ENCODE measurements at places on chromosomes 11 and 22.

- no peak for DNase-seq
Observed at GRCh38 chr11:114053406-114053805, 6.1 kb upstream of the ZBTB16 start.

- peak; percentile 26 for DNase-seq
Observed at GRCh38 chr11:63518548-63518947, 12.7 kb downstream of the LGALS12 start.

DNA sequence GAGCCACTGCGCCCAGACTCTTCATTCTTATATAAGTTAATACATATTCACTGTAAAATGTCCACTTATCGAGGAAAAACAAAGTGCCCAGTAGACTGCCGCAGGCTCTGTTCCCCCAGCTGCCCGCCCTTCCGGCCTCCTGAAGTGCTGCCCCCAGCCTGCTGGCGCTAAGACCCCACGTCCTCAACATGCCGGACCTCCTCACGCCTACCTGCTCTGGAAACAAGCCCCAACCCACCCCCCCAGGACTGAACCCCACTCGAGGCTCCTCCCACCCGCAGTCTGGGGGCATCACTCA, 1.1 kb downstream of the GATD1 start:
- DNase-seq: no peak

DNA sequence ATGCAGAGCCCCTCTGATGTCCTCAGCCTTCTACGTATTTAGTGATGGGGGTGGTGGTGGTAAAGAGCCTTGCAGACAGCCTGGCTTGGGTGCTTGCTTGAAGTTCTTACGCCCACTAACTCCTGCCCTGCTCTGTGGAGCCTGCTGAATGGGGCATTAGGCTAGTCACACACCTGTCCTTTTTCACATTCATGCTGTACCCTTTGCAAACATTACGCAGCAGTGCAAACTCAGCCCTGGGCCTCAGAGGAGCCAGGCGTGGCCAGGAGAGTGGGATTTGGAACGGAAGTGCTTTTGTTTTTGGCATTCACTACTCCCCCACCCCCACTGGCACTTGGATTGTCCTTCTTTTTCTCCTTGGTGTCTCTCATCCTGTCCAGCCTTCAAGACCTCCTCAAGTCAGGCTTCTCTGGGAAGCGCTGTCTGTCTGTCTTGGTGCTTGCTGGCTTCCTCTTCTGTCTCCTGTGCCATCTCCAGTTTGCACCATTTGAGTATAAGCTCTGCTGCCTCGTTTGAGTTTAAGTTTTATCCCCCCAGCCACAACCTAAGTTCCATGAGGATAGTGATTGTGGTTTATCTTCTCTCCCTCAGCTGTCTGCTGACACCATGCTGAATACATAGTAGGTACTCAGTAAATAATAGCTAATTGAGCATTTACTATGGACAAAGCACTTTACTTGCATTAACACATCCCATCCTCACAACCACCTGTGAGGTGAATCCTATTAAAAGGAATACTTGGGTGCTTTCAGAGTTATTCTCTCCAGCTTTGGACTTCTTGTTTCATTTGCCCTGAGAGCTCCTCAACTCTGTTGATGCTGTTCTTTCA, 26.7 kb downstream of the ZBTB16 start:
- no peak for DNase-seq

DNA sequence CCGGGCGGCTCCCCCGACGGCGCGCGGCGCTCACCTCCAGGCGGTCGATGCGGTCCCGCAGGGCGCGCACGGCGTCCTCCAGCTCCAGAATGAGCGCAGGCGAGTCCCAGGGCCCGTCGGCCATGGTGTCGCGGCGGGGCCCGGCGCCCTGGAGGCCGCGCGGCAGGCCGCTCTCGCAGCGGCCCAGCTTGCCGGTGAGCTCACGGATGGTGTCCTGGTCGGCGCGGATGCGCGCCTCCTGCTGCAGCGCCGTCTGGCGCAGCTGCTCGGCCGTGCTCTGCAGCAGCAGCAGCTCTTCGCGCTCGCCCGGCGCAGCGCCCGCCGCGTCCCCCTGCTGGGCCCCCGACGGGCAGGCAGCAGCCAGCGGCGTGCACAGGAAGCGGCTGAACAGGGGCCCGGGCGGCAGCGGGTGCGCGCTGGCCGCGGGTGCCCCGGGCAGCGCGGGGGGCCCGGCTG, 599 bp downstream of the NPTXR start:
- peak; percentile 51 for DNase-seq

- DNase-seq: peak; percentile 15
Observed at GRCh38 chr22:38696606-38697424, 3.9 kb downstream of the JOSD1 start.

- no peak for DNase-seq
Observed at GRCh38 chr22:49918911-49919881, 762 bp downstream of the CRELD2 start.

DNA sequence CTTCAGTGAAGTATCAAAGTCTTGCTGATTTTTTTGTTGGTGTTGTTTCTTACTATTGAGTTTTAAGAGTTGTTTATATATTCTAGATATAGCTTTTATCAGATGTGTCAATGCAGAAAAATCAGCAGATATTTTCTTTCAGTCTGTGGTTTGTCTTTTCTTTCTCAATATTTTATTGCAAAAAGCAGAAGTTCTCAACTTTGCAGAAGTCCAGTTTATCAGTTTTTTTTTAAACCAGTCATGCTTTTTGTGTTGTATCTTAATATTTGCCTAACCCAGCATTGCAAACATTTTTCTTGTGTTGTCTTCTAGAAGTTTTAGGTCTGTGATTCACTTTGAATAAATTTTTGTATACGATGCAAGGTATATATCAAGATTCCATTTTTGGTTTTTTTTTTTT, 7.0 kb downstream of the ASRGL1 start:
- DNase-seq: no peak

- DNase-seq: peak; percentile 17
Observed at GRCh38 chr22:36194971-36195370, 6.6 kb downstream of the APOL4 start.

- no peak for DNase-seq
Observed at GRCh38 chr11:108915666-108916065, 250.8 kb downstream of the DDX10 start.

DNA sequence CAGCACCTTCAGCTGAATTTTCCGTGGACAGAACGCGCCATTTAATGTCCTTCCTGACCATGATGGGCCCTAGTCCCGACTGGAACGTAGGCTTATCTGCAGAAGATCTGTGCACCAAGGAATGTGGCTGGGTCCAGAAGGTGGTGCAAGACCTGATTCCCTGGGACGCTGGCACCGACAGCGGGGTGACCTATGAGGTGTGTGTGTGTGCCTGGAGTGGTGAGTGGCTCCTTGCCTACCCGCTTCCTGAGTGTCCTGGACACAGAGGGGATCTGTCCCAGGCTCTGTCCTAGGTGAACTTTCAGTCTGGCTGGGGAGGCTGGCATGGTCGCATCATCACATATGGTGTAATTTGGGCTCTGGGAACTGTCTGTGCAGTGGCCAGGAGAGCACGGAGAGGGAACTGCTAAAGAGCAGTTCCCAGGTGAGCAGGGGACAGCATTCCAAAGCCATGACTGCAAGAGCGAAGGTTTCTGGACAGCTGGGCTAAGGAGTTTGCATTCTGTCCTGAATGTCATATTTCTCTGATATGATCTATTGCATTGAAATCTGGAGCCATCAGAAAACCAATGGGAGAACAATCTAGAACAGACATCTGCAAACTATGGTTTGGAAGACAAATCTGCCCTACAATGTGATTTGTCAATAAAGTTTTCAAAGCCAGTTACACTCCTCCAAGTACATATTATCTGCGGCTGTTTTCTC, 104.3 kb downstream of the RRAS2 start:
- DNase-seq: no peak

- DNase-seq: no peak
Observed at GRCh38 chr22:36306227-36306626, 53.3 kb downstream of the APOL1 start.

- DNase-seq: no peak
Observed at GRCh38 chr11:32422545-32422944, 12.8 kb downstream of the WT1 start.

DNA sequence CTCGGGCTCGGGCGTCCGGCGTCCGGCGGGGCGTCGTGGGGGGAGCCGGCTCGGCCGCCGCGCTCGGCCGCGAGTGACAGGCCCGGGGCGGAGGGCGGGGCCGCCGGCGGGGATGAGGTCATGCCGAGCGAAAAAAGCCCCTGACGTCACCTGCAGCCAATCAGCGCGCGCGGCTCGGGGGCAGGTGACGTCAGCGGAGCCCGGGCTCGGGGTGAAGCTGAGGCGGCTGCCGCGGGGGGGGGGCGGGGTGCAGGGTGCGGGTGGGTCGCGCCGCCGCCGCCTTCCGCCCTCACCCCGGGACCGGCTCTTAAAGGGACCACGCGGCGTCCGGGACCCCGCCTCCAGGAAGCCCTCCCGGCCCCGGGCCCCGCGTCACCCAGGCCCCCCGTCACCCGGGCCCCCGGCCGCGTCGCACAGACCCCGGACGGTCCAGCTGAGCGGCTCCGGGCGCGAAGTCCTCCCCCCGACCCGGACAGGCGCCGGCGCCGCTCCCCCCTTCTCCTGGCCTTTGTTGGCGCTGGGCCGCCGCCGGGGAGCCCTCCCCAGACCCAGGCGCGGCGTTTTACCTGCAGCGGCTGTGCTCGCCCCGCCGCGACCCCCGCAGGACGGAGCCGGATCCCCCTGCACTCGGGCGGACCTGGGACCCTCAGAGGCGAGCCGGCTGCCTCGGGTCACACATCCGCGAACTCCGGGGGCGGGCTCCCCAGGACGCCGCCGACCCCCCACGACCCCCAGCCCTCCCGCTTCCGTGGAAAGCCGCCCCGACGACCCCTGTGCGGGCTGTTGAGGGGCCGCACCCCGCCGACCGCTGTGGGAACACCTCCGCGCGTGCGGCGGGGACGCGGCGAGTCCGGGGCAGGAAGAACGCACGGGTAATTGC, at the start of gene DUSP8:
TSS of gene DUSP8 (minus strand) at position 75 of the 880 bp plus-strand sequence. CDS start 6,445 bp downstream, outside the sequence.
- DNase-seq: peak; percentile 95

- no peak for DNase-seq
Observed at GRCh38 chr22:25961699-25962098, 207.6 kb upstream of the SEZ6L start.

GRCh38 chr11:126716456-126717083, 284.0 kb downstream of the KIRREL3 start:
- peak; percentile 13 for DNase-seq

GRCh38 chr22:20395907-20396287, 1.9 kb downstream of the ZNF74 start:
- DNase-seq: no peak

DNA sequence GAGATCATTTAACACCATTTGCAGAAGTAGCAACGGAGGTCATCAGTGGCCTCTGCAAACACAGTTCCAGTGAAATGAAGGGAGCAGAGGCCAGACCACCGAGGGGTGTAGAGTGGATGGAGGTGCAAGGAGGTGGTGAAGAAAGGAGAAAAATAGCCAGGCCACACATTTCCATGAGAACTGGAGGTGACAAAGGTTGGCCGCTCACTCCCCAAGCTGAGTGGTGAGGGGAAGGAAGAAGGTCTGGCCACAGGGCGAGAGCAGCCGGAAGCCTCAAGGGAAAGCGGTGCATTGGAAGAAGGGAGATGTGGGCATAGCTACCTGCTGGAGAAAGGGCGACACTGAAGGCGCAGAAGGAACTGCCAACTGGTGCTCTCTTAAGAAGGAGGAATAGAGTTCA, 20.1 kb upstream of the TMPRSS4 start:
- DNase-seq: no peak

DNA sequence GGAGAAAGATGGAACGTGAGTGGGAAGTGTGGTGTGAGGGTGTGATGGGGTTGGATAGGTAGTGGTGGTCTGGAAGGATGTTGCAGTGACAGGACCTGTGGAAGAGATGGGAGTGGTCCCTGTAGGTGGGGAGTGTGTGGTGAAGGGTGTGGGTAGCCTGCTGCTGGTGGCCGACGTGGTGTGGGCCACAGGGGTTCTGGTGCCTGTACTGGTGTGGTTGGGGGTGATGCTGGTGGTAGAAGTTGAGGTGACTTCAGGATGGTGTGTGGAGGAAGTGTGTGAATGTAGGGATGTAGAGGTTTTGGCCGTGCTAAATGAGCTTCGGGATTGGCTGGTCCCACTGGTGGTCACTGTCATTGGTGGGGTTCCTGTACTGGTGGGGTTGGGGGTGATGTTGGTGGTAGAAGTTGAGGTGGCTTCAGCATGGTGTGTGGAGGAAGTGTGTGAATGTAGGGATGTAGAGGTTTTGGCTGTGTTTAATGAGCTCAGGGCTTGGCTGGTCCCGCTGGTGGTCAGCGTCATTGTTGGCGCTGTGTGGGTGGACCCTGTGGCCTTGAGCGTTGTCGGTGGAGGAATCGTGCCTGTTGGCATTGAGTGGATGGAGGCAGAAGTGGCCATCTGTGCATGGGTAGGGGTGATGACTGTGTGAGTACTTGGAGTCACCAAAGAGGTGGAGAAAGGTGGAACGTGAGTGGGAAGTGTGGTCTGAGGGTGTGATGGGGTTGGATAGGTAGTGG, 19.1 kb downstream of the MUC6 start:
- no peak for DNase-seq

DNA sequence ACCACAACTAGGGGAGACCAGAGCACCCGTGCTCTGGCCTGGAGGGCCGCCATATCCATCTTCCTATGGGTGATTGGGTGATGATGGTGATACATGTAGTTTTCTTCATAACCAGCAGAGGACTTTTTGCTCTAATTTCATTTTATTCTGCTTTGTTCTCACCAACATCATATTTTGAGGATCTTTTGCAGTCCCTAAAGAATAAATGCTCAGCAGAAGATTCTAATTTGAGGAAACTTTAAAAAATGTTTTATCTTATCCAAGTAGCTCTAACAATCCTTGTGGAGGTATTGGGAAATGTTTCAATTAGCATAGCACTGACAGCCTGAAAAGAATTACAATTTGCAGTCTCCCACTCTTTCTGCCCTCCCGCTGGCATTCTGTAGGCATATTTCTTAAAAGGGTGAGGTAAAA, 544.0 kb downstream of the NTM start:
- DNase-seq: no peak

GRCh38 chr11:119258180-119258579, 52.0 kb downstream of the CBL start:
- no peak for DNase-seq

DNA sequence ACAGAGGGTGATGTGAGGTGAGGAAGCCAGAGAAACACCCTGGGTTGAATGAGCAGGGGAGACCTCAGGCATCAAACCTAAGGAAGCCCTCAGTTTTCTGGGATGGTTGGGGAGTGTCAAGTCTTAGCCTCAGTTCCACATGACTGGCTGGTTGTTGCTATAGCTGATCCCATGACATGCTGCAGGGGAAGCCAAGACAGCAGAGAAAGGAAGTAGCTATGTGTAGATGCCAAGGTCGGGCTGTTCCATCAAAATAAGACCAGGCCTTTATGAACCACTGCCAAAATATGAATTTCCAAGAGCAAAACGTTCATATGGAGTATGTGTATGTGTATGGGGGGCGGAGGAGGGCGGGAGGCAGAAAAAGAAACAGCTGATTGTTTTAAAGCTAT, 11.6 kb downstream of the CD59 start:
- DNase-seq: no peak

GRCh38 chr22:38709306-38709705, 3.6 kb downstream of the GTPBP1 start:
- DNase-seq: no peak

- no peak for DNase-seq
Observed at GRCh38 chr22:24120044-24120443, 61.2 kb upstream of the SUSD2 start.

- no peak for DNase-seq
Observed at GRCh38 chr22:19826619-19826950, 28.1 kb downstream of the GNB1L start.

GRCh38 chr11:63769714-63770455, 1.3 kb upstream of the ZFTA start:
- DNase-seq: no peak

- no peak for DNase-seq
Observed at GRCh38 chr11:96112192-96113128, 188.6 kb upstream of the MTMR2 start.
